HT1080 (cell line): ENCODE measurements at places on chromosomes 3 and 15. TPM values are rescaled to one million over a fixed set of nuclear protein-coding genes. Genes with fewer than 3 reads are reported as not detected.

Gene SAMMSON
- total RNA-seq, result 0.43 and 0.93 TPM in 2 replicates

Gene DNAH12
- total RNA-seq, result 0.02 TPM in 1 of 2 replicates, not detected in the other

Gene FGF7
- 0.02 TPM in 1 of 2 replicates, not detected in the other for total RNA-seq

Gene ST3GAL6
- total RNA-seq, result 11.1 and 12.4 TPM in 2 replicates

Gene GOLGA8J
- 0.07 TPM in 1 of 2 replicates, not detected in the other for total RNA-seq

Gene FBXL22
- total RNA-seq, result 0.60 and 1.9 TPM in 2 replicates

Gene GPR176
- 50.0 and 58.1 TPM in 2 replicates for total RNA-seq

Gene PLXNA1
- total RNA-seq, result 133 and 163 TPM in 2 replicates

Gene LMCD1
- total RNA-seq, result 1.3 and 6.8 TPM in 2 replicates

Gene TADA3
- total RNA-seq, result 91.5 and 104 TPM in 2 replicates

Gene CHRM5
- 0.03 TPM in 1 of 2 replicates, not detected in the other for total RNA-seq

Gene ALPK3
- total RNA-seq, result 0.02 and 0.03 TPM in 2 replicates

Gene CHAC1
- 9.4 and 11.8 TPM in 2 replicates for total RNA-seq

Gene CCR3
- total RNA-seq, result not detected in 2 replicates

Gene RLBP1
- not detected in 2 replicates for total RNA-seq

Gene MKRN2OS
- not detected in 2 replicates for total RNA-seq

Gene ACVR2B
- total RNA-seq, result 1.9 and 5.9 TPM in 2 replicates

Gene GOLGA6L10
- total RNA-seq, result 0.23 and 0.31 TPM in 2 replicates

Gene LYZL4
- not detected in 2 replicates for total RNA-seq

Gene GOLGA8N
- 0.33 and 0.80 TPM in 2 replicates for total RNA-seq
